ENCODE measurements at places on chromosomes 13 and 19. TPM values are rescaled to one million over a fixed set of nuclear protein-coding genes. Genes with fewer than 3 reads are reported as not detected.
A peak's percentile ranks its signal among the peaks of the same experiment; 100 is the strongest.

DNA sequence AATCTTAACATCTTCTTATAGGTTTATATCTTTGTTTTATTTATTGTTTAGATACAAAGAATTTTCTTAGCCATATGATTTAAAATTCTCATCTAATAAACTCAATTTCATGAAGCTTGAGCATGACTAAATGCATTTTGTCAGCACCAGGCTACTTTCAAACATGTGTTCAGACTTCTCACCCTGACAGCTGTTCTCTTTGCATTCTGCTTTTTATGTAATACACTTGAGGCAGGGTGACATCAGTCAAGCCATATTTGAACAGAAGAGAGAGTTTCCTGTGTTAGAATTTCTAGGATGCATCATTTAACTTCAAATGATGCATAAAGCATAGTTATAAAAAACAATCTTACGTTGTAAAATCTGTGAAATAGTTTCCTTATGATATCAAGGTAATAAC is 1295.1 kb upstream of the PCDH20 start:
- H3K27me3 ChIP-seq: no peaks in the 10 kb centered on the region
- no peak for DNase-seq
- no peak overlapping the region for H3K4me3 ChIP-seq
- no peak overlapping the region for H3K27ac ChIP-seq
- no peaks in the 10 kb centered on the region for H3K36me3 ChIP-seq

DNA sequence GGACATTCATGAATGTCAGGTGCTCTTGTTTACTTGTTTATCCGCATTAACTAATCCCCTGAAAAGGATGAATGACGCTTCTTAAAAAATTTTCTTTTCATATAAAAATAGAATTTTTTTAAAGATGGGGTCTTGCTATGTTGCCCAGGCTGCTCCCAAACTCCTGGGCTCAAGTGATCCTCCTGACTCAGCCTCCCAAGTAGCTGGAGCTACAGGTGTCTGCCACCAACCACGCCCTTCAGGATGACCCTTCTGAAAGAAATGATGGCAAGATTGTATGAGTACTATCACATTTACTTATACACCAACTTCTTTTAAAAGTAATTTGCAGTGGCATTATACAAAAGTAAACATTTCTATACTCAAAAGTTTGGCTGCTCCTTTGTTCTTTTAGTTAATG is 6.2 kb upstream of the EBPL start:
- H3K4me3 ChIP-seq: no peak overlapping the region
- H3K27me3 ChIP-seq: no peaks in the 10 kb centered on the region

- DNase-seq: no peak
- no peak overlapping the region for H3K4me3 ChIP-seq
- H3K4me1 ChIP-seq: peaks cover 15% of the 10 kb centered on the region
- no peak overlapping the region for H3K27ac ChIP-seq
- no peaks in the 10 kb centered on the region for H3K27me3 ChIP-seq
Observed at GRCh38 chr19:35543280-35544109, 1.9 kb upstream of the TMEM147 start.

DNA sequence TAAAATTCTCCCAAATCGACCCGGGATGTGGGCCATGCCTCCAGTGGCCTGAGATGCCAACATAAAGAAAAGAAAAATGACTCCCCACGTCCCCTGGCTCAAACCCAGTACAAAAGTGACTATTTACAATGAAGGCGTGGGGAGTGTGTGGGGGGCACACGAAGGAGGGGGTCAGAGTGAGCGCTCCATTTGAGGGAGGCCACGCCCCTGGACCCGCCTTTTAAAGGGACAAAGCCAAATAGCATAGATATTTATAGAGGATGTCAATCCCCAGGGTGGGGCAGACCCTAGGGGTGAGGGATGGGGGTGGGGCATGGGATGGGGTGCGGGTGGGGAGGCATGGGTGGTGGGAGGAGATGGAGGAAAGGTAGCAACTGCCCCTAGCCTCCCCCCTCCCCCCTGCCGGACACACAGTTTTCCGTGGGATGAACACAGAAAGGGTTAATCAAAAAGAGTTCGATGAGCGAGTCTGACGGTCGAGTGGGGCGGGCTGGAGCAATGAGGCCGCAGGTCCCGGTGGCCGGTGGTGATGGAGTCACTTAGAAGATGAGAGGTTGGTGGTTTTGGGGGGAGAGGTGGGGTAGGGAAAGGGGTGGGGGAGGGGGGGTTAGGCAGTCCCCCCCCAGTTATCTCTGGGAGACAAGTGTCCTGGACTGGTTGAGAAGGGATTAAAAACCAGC is 20.1 kb upstream of the NANOS2 start:
- no peaks in the 10 kb centered on the region for H3K36me3 ChIP-seq
- no peak overlapping the region for H3K4me3 ChIP-seq
- H3K27me3 ChIP-seq: peaks cover 76% of the 10 kb centered on the region
- no peak for DNase-seq
- no peaks in the 10 kb centered on the region for H3K4me1 ChIP-seq

DNA sequence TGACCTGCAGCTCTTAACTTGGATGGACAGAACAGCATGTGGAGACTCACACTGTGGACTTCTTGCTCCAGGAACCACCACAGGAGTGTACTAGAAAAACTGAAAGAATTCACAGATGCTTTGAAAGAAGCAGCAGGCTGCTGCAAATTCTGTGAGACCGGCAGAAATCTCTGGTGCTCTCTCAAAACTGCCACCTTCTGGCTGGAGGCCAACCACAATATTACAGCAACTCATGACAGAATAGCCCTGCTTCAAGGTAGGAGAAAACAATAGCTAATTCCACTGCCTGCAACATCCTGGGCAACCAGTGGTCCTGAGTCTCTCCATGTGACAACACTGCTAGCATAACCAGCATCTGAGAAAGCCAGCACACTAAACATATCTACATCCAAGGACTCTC is 26.9 kb downstream of the CDK8 start:
- H3K4me1 ChIP-seq: no peaks in the 10 kb centered on the region
- no peak for DNase-seq
- H3K4me3 ChIP-seq: no peak overlapping the region

GRCh38 chr19:21328406-21328805 is 804 bp downstream of the ZNF708 start:
- H3K4me1 ChIP-seq: peaks cover 8% of the 10 kb centered on the region
- H3K27me3 ChIP-seq: no peaks in the 10 kb centered on the region
- no peak for DNase-seq
- peak overlapping the region; percentile 99 for H3K4me3 ChIP-seq

GRCh38 chr19:36685835-36686234 is 1.6 kb upstream of the ZNF567 start:
- peak overlapping the region; percentile 97 for H3K4me3 ChIP-seq
- H3K36me3 ChIP-seq: peaks cover 54% of the 10 kb centered on the region
- H3K27ac ChIP-seq: peak overlapping the region; percentile 99

- H3K4me1 ChIP-seq: peaks cover 29% of the 10 kb centered on the region
- peak overlapping the region; percentile 95 for H3K27ac ChIP-seq
- DNase-seq: no peak
- H3K36me3 ChIP-seq: peaks cover 21% of the 10 kb centered on the region
- H3K4me3 ChIP-seq: peak overlapping the region; percentile 8
Observed at GRCh38 chr19:54209811-54210494, 9.3 kb downstream of the RPS9 start.

DNA sequence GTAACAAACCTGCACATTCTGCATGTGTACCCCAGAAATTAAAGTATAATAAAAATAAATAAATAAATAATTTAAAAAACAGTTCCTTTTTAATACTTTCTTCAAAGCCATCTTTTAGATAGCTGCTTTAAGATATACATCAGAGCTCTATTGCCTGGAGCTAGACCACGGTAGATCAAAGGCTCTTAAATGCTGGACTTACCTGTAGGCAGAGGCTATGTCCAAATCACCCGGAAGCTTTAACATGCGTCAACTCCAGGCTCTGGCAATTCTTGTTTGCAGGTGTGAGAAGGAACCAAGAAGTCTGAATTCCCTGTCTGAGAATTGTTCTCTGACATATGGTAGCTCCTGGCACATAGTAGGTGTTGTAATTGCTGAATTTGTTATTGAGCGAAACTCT is 1.6 kb upstream of the METTL21C start:
- H3K36me3 ChIP-seq: no peaks in the 10 kb centered on the region
- no peak for DNase-seq
- peaks cover 25% of the 10 kb centered on the region for H3K4me1 ChIP-seq
- no peak overlapping the region for H3K27ac ChIP-seq
- no peak overlapping the region for H3K4me3 ChIP-seq

GRCh38 chr13:96617528-96617927 is 376.7 kb downstream of the OXGR1 start:
- no peaks in the 10 kb centered on the region for H3K27me3 ChIP-seq
- H3K4me1 ChIP-seq: no peaks in the 10 kb centered on the region
- no peak overlapping the region for H3K27ac ChIP-seq
- DNase-seq: no peak
- no peak overlapping the region for H3K4me3 ChIP-seq
- no peaks in the 10 kb centered on the region for H3K36me3 ChIP-seq

DNA sequence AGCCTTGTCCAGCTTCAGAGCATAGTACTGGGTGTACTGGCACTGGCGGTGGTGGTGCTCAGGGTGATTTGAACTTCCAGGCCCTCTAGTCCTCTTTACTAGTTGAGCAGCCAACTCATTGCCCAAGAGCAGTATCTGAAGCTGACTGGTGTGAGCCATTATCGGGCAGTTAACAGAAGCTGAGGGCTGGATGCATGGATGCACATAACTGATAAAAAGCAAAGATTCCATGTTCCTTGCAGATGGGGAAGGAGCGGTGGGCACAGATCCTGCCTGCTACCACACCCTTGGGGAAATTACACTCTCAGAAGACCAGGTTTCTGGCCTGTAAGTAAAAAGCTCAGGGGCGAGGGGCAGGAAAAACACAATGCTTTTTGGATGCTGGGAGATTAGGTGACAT is 499.4 kb upstream of the ARGLU1 start:
- no peak overlapping the region for H3K4me3 ChIP-seq
- no peak overlapping the region for H3K27ac ChIP-seq
- DNase-seq: no peak

DNA sequence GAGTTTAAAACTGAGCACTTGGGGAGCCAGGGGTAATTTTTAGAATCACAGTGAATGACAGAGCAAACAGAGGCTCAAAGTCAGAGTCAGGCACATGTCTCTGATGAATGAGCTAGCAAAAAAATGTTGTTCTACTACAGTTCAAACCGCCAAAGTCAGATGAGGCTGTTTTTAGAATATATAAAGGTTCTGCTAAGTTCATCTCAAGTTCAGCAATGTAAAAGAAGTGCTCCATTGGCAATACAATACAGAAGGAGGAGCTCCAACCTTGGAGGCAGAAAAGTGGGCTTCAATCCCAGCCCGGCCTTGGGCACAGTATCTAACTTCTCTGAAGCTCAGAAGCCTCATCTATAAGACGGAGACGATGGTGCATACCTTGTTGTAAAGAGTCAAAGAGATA is 70.1 kb upstream of the IPO5 start:
- H3K27ac ChIP-seq: peak overlapping the region; percentile 92
- H3K36me3 ChIP-seq: no peaks in the 10 kb centered on the region
- H3K4me3 ChIP-seq: peak overlapping the region; percentile 76
- DNase-seq: no peak
- peaks cover 7% of the 10 kb centered on the region for H3K27me3 ChIP-seq

DNA sequence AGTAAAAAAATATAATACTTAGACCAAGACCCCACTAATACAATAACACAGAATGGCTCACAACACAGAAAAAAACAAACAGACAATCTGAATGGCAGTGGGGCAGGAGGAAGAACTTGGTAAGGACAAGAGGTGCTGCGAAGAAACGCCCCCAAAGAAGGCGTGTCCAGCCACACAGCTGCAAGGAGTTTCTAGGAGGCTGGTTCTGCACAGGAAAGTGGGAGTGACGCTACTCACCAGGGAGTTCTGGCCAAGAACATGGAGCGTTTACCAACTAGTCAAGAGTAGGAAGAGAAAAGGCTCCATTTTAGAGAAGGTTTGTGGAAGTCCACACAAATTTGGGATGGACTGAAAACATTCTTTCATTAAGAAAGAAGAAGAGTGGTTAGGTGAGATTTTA is 95.3 kb upstream of the SLC15A1 start:
- DNase-seq: no peak
- no peak overlapping the region for H3K4me3 ChIP-seq
- peaks cover 13% of the 10 kb centered on the region for H3K4me1 ChIP-seq
- no peaks in the 10 kb centered on the region for H3K27me3 ChIP-seq

- H3K4me3 ChIP-seq: peak overlapping the region; percentile 8
- H3K27me3 ChIP-seq: no peaks in the 10 kb centered on the region
- no peaks in the 10 kb centered on the region for H3K36me3 ChIP-seq
- H3K27ac ChIP-seq: peak overlapping the region; percentile 65
- peaks cover 51% of the 10 kb centered on the region for H3K4me1 ChIP-seq
Observed at GRCh38 chr13:25848812-25849745, 202.7 kb downstream of the SHISA2 start.

DNA sequence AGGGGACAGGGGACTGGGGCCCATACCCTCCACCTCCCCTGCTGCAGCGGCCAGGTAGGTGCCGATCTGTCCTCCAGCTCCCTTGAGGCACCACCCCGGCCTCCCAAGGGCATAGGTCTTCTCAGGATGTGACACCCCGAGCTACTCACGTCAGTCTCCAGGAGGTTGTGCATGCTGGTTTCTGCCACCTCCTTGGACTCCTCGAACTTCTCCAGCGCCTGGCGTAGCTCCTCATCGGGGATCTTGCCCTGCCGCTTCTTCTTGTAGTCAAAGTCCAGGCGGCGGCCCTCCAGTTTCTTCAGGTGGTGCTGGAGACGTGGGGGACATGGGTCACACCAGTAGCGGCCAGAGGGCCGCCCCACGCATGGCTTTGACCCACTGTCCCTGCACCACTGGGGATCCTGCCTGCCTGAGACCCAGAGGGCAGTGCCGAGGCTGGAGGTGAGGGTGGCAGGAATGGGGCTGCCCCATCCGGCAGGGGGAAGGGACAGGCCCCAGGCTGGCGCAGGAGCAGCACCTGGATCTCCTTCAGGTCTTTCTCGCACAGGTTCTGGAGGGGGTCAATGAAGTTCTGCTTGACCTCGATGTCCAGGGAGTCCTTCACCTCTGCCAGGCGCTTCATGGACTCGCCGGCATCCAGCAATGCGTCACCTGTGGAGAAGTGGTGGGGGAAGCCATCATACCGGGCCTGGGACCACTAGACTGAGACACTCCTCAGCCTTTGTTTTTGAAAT is 20.4 kb downstream of the MPND start:
- H3K4me1 ChIP-seq: peaks cover 7% of the 10 kb centered on the region
- no peaks in the 10 kb centered on the region for H3K36me3 ChIP-seq
- no peak for DNase-seq
- no peak overlapping the region for H3K27ac ChIP-seq
- H3K27me3 ChIP-seq: no peaks in the 10 kb centered on the region

- H3K36me3 ChIP-seq: no peaks in the 10 kb centered on the region
- no peak overlapping the region for H3K27ac ChIP-seq
- H3K4me3 ChIP-seq: no peak overlapping the region
- H3K4me1 ChIP-seq: peaks cover 17% of the 10 kb centered on the region
- DNase-seq: no peak
- H3K27me3 ChIP-seq: peaks cover 40% of the 10 kb centered on the region
Observed at GRCh38 chr19:28585796-28586195, 627.2 kb downstream of the UQCRFS1 start.

- peaks cover 5% of the 10 kb centered on the region for H3K27me3 ChIP-seq
- no peaks in the 10 kb centered on the region for H3K4me1 ChIP-seq
- no peak overlapping the region for H3K27ac ChIP-seq
- DNase-seq: no peak
- H3K4me3 ChIP-seq: no peak overlapping the region
Observed at GRCh38 chr19:13366529-13367143, 139.6 kb downstream of the CACNA1A start.

Gene CGB7
- total RNA-seq: 1.9 TPM

Gene ZNF554
- 8.1 TPM for total RNA-seq

Gene SOHLH2
- not detected for total RNA-seq

Gene CPT1C
- 7.8 TPM for total RNA-seq

Gene CPB2
- total RNA-seq: 0.19 TPM

All from type B pancreatic cell (in vitro differentiated cells).